Stimulated activated effector memory CD8-positive, alpha-beta T cell treated with anti-CD3 and anti-CD28 coated beads, Interleukin-12 subunit alpha, Interleukin-12 subunit beta, amount 100 ng/mL, for 72 hours (primary cell): ENCODE measurements at places on chromosomes 16 and 17.

GRCh38 chr17:16940116-16940881 lies 31.6 kb downstream of the TNFRSF13B start:
- no peak for DNase-seq

- peak; percentile 87 for DNase-seq
Measured at GRCh38 chr17:82030470-82031302, 792 bp upstream of the RAC3 start.

DNA sequence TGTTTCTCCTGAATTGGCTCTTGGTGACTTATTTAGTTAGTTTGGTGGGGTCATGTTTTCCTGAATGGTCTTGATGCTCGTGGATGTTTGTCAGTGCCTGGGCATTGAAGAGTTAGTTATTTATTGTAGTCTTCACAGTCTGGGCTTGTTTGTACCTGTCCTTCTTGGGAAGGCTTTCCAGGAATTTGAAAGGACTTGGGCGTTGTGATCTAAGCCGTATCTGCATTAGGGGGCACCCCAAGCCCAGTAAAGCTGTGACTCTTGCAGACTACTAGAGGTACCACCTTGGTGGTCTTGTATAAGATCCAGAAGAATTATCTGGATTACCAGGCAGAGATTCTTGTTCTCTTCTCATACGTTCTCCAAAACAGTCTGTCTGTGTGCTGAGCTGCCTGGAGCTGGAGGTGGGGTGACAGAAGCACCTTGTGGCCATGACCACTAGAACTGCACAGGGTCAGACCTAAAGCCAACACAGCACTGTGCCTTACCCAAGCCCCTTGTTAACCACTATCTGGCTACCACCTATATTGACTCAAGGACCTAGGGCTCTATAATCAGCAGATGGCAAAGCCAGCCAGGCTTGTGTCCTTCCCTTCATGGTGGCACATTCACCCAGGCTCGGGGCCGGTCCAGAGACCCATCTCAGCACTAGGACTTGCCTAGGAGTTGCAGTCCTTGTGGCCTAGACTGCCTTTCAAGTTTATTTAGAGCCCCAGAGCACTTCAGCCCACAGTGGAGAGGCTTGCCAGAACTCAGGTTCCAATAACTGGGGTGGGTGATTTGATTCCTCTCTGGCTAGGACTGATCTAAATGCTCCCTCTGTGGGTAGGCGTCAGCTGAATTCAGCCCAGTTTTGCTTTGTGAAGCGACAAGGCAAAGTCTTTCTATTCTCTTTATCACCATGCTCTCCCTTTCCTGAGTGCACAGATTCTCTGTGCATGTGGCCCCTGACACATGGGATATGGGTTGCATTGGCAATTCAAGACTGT lies 11.0 kb downstream of the RNF135 start:
- DNase-seq: no peak

DNA sequence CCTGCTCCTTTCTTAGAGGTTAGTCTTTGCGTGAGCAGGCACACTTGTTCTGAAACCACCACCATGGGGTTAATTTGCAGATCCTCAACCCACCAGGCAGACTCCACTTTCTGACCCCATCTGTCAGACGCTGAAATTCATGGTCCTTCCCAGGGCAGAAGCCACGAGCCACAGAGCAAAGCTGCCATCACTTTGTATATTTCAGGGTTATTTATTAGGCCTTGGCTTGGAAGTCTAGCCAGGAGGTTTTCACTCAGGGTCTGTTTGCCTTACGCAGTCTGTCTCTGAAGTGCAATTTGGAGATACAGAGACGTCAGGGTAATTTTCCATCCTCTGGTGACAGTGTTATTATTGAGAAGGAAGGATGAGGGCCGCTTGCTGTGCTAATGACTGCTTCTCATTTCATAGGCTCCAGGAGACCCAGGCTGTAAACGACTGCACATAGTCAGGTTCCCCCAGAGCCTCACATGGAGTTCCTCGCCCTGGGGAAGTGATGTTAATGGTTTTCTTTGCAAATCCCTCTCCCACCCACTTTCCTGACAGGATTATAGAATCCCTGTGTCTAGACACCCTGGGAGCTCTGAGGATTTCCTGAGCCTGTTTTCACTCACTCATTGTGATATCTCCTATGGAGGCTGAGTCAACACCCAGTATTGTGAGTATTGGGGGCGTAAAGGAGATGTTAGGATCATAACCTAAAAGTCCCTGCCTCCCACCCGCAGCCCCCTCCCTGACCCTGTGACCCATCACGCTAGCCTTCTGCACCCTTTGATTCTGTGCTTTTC lies 269.0 kb downstream of the ABCC12 start:
- DNase-seq: no peak

GRCh38 chr16:63442246-63442645 lies 1406.0 kb upstream of the CDH8 start:
- DNase-seq: no peak

- no peak for DNase-seq
Measured at GRCh38 chr16:50478773-50479149, 69.4 kb upstream of the NKD1 start.

DNA sequence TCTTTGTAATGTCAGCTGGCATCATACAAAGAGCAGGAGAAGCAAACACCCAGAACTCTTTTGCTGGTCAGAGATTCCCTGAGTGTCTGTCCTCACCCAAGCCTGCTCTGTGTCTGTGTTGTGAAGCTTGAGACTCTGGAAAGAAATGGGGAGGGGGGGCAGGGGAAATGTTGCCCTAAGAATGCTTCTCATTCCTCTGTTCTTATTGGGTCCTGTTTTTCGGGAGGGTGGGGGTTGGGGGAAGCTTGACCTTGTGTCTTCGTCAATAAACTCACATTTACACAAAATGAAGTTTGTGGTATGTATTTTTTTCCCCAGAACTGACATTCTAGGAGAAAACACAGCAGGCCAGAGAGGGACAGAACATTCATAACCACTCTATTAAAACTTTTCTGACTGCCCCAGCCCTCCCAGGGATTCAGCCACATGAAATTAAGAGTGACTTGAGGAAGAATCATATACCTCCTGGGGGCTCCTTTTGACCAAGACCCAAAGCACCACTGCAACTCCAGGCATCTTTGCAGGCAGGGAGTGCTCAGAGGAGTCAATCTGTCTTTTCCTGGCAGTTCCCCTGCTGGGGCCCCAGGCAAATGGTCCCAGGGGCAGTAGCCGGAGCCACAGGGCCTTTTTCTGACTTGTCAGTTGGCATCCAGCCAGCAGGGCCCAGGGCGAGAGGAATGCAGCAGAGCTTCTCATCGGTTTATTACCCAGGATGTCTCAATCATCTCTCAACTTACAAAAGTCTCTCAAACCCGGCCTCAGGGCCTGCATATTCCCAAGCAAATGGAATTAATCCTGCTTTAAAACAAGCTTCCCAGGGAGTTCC lies 5.1 kb upstream of the RASL10B start:
- DNase-seq: no peak

GRCh38 chr17:21463779-21464407 lies 87.7 kb downstream of the KCNJ12 start:
- no peak for DNase-seq

DNA sequence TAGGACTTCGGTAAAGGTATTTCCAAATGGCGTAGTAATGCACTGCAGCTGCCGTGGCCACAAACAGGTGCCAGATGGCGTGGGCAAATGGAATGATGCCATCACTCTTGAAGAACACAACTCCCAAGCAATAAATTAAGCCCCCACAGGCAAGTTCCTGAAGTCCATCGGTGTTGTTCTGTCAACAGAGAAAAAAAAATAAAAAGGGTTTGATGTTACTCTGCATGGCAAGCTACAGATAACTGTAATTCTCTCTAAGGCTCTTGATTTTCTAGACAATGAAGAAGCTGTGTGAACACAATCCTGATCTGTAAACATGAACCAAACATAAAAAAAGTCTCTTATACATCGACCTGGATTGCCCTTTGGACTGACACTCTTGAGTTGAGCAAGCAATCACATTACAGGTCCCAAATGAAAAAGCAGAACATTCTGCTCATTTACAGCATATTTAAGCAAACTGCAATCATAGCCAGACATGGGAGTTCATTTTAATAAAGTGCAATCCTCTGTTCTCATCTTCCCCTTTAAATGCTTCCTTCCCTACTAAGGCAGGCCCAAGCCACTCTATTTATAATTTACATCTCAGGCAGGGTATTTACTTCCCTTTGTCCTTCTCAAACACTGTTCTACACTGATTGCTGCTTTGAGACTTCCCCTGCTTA lies 27.1 kb downstream of the MMD start:
- no peak for DNase-seq

DNA sequence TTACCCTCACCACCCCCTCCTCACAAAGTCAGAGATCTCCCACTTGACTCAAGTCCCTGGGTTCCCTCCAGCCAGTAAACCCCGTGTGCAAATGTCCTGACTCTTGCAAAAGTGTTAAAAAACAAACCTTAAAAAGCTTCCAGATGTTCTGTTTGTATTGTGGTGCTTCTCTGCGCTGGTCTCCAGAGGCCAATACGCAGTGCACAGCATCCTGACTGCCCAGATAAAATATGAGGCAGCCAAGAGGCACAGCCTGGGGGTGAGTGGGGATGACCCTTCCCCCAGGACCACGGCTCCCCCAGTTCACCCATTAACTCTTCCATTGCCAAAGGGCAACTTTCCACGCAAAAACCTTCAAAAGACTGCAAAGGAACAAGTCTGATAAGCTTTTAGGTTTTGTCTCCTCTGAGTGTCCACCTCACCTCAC lies 291.8 kb downstream of the SOX9 start:
- no peak for DNase-seq

- peak; percentile 95 for DNase-seq
Measured at GRCh38 chr17:82418001-82418986, at the start of the genes HEXD and OGFOD3. TSS of gene HEXD (plus strand) at chr17:82418347. CDS start at chr17:82419800, 1,453 bp downstream. TSS of gene OGFOD3 (minus strand) at chr17:82418586. CDS start at chr17:82418485, 101 bp downstream.

GRCh38 chr17:46869975-46870803 lies 18.8 kb downstream of the WNT9B start:
- no peak for DNase-seq

GRCh38 chr17:14303343-14304221 lies 2.7 kb downstream of the HS3ST3B1 start:
- DNase-seq: no peak

GRCh38 chr17:31597646-31598398 lies 206.3 kb downstream of the RAB11FIP4 start:
- DNase-seq: no peak

DNA sequence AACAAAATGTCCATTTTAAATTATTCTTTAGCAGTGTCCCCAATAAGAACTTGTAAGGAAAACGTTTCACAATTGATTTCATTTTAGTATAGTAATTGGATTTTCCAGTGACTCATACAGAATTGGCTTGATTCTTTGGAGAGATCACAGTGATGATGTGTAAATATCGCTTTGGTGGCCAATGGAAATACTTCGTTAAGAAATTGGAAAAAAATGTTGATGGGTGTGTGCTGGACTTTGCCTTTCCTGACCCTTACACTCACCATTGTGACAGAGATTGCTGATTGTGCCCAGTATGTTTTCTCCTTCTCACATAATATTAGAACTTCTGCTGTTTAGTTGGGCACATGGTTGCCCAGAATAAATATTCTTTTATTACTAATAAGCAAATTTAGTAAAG lies 7.4 kb upstream of the EFCAB13 start:
- DNase-seq: no peak

- DNase-seq: no peak
Measured at GRCh38 chr16:716200-716568, 1.3 kb downstream of the METRN start.

GRCh38 chr16:3490911-3491629 lies 4.2 kb downstream of the C16orf90 start:
- no peak for DNase-seq

- DNase-seq: no peak
Measured at GRCh38 chr17:60439501-60439900, 17.2 kb downstream of the CHCT1 start.
